ENCODE measurements at places on chromosomes 3 and 15. TPM values are rescaled to one million over a fixed set of nuclear protein-coding genes. Genes with fewer than 3 reads are reported as not detected.

BFSP2 gene
- not detected for total RNA-seq

MOBP gene
- not detected for total RNA-seq

ENTPD3 gene
- total RNA-seq: 0.14 TPM

OXTR gene
- total RNA-seq: 31.7 TPM

POPDC2 gene
- 0.59 TPM for total RNA-seq

C3orf20 gene
- not detected for total RNA-seq

BNC1 gene
- total RNA-seq: 23.3 TPM

CD200R1 gene
- not detected for total RNA-seq

LYSMD2 gene
- total RNA-seq: 9.6 TPM

SLC38A3 gene
- total RNA-seq: not detected

FBXO40 gene
- total RNA-seq: not detected

SERF2 gene
- 1,099 TPM for total RNA-seq

EFHB gene
- total RNA-seq: 0.42 TPM

ANKRD34C gene
- total RNA-seq: not detected

TMEM89 gene
- not detected for total RNA-seq

CORO2B gene
- total RNA-seq: 1.8 TPM

TRH gene
- not detected for total RNA-seq

SPINK8 gene
- total RNA-seq: not detected
